ENCODE measurements at places on chromosomes 11 and 22.

GRCh38 chr11:44942029-44942955 lies 8.4 kb downstream of the TP53I11 start:
- no peak for DNase-seq

DNA sequence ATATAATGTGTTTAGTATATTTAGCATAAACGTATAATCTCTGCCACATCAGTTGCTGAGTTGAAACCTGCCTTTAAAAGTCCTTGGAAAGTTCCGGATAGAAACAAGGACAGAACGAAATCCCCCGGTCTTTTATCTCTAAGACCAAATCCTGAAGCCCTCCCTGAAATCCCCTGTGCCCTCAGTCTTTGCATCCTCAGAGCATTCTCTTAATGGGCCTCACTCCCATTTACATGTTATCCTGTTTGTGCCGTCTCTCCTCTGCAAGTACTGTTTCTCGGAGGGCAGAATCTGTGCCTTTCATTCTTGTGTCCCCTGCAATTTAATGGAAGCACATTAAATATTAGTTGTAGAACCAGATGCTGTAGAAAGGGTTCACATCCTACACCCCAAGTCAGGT lies 56.0 kb downstream of the ZNRF3 start:
- DNase-seq, result no peak

- no peak for DNase-seq
Observed at GRCh38 chr11:120089036-120090001, 48.6 kb downstream of the TRIM29 start.

GRCh38 chr11:134949121-134950090 lies 537.4 kb upstream of the B3GAT1 start:
- DNase-seq, result no peak

DNA sequence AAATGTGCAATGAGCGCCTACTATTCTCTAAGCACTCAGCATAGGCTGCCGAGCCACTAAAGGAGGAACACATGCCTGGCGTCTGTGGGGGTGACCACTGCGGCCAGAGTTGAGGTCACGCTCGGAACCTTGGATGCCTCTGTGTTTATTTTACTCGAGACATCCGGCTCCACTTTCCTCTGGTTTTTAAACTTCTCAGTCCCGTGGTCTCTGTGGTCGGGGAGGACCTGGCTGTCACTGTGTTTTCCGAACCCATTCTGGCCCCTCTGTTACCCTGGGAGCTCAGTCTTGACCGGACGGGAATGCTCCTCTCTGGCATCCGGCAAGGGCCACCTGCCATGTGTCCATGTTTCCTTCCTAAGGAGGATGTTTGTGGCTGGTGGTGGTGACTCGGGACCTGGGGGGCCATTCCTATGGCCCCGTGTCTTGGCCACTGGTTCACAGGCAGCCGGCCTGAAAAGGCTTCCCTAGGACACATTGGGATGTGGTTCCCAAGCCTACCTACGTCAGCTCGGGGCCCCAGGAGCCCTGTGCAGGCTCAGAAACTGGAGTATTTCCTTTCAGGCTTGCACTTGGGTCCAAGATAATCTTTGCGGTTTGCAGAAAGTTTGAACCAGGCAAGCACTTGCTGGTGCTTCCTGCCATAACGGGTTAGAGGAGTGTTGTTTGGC lies 46.7 kb upstream of the PARVG start:
- no peak for DNase-seq

GRCh38 chr11:68206211-68206610 lies 6.9 kb downstream of the KMT5B start:
- peak; percentile 44 for DNase-seq

DNA sequence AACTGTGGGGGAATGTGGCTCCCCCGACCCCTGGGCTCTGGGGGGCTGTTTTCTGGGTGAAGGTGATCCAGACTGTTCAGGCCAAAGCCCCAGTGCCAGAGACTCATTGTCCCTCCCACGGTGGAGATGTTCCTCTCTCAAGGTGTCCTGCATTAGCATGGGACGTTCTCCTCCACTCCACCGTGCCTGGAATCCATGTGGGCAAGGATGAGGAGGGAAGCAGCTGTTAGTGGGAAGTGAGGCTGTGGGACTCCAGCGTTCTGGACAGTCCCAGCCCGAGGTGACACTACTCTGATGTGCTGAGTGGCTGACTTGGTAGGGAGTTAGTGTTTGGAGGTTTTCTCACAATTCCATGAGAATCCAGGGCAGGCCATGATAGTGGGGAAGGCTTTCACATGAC lies 31.4 kb upstream of the CLDN5 start:
- no peak for DNase-seq

GRCh38 chr11:119618208-119618909 lies 110.6 kb downstream of the NECTIN1 start:
- no peak for DNase-seq

DNA sequence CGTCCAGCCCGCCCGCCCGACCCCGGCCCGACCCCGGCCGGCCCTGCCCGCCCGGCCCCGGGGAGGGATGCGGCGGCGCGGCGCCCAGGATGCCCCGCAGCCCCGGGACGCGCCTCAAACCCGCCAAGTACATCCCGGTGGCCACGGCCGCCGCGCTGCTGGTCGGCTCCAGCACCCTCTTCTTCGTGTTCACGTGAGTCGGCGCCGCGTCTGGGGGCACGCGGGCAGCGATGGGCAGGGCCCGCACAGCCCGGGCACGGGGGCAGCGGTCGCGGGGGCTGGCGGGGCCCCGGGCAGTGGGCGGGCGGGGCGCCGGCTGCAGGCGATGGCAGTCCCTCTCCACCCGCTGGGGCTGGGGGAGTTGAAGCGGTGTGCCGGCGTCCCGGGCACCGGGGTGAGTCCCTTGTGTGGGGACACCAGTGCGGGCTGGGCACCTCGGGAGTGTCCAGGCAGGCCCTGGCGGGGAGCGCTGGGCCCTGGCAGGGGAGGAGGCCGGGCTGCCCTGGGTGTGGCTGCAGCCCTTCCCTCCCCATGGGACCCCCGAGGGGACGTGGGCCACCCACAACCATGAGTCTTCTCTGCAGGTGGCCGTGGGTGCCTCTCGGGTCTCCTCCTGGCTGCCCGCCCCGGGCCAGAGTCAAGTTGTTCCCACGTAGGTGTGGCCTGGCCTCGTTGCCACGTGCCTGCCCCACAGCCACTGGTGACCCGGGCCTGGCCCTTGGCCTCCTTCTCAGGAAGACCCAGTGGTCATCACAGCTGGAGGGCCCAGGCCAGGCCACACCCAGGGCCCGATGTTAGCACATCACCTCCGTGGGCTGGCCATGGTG lies 468 bp downstream of the ZDHHC8 start:
- DNase-seq, result no peak

DNA sequence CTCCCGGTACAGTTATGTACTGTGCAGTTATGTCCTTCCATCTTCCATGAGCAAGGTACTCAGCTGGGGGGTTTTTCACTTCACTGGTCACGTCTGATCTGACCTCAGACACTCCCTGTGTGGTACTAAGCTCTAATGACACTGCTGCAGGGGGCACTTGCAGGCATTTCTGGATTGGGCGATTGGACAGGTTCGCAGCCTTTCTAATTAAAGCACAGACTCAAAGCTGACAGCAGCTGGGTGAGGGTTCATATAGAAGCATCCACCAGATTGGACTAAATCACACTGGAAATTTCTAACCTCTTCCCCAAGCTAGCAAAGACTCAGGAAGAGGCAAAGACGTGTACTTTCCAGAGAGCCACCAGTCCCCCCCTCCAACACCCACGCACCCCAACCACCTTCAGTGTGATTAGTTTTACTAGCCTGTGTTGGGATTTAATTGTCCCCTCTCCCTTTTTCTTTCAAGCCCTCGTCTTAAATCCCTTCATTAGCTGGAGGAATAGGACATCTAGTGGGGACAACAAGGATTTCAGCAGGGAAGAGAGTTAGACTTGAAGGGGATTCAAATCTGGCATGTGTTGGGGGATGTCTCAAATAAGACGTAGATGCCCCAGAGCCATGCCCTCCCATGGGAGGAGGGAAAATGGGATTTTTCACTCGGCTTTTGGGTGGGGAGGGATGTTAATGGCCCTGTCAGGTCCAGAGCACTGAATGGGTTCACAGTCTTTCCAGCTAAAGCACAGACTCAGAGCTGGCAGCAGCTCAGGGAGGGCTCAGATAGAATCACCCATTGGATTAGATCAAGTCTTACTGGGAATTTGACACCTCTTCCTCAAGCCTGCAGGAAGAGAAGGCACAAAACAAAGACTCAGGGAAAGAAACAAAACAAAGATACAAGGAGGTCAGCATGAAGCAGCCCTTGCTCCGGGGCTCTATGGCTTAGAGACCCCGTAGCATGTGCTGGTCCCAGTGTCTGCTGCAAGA lies 10.9 kb downstream of the INS start:
- peak; percentile 25 for DNase-seq

GRCh38 chr22:22087854-22088657 lies 105.5 kb upstream of the TOP3B start:
- no peak for DNase-seq

DNA sequence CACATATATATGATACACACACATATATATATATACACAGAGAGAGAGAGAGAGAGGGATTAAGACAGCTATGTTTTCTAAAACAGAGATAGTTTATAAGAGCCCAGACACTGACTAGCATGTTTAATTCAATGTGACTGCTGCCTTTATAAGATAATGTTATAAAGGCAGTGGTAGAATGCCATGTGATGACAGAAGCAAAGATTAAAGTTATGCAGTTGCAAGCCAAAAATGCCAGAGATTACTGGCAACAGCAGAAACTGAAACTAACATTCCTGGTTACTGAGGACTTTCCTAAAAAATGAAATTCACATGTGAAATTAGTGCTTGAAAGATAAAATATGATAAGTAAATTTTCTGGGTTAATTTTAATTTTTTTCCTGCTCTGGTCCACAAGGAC lies 1888.9 kb downstream of the LRRC4C start:
- DNase-seq, result no peak

DNA sequence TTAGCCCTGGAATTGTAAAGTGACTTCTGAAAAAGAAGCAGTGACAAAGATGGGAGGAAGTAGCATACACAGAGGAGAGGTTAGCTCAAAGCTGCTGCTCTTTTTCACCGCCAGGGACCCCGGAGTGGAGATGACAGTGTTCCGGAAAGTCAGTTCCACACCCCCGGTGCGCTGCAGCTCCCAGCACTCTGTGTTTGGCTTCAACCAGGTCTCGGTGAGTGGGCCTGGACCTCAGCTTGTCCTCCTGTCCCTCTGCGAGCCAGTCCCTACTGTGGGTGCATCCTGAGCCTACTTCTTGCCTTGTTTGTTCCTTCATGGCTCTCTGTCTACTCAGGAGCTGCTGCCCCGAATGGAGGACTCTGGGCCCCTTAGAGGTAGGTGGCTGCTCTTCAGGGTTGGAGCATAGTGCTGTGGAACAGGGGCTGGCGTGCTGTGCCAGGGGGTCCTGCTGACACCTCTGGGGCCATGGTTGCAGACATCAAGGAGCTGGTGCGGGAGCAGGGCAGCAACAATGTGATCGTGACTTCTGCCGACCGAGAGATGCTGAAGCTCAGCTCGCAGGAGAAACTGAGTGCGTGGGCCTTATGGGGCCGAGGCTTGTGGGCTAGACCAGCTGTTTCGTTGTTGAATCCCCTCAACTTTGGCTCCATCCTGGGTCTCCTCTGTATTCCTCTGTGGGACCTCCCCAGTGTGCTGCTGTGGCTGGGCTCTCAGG lies 1.7 kb downstream of the PCNX3 start:
- no peak for DNase-seq

DNA sequence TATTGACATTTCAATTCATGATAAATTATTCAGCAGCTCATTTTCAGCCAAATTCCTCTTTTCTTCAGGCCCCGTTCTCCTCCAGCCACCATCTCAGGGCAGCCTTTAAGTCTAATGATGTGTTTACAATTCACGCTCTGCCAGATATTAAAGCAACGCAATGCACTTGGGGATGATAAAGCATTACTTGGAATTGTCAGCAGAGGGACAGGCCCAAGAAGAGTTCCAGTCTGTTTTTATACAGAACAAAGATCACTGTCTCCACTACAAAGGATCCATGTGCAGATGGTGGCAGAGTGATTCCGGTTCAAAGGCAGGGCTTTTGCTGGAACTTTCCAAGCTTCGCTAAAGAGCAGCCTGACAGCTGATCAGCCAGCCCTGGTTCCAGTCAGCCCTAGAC lies 13.6 kb upstream of the GALNT18 start:
- no peak for DNase-seq

Measured in mammary epithelial cell (primary cell).